ENCODE measurements at places on chromosomes 16 and 17.

DNA sequence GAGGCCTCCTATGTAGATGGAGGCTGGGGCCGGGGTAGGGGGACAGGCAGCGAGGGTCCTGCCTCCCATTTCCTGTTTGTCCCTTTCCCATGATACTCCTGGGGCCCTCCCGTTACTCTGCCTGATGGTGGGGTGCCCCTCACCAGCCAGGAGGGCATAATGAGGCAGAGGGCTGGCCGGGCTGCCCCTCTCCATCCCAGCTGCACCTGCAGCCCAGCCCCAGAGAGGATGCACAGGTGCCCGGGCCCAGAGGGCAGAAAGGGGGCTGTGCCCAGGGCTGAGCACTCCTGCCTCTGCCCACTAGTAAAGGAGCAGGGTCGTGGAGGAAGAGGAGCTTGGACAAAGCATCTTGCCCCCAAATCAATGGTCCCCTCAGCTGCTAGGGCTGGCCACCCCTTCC is 10.4 kb downstream of the ADAM11 start:
- H3K4me3 ChIP-seq = no peak overlapping the region
- H3K27me3 ChIP-seq = peaks cover 6% of the 10 kb centered on the region
- peaks cover 5% of the 10 kb centered on the region for H3K4me1 ChIP-seq
- no peak overlapping the region for H3K27ac ChIP-seq

- H3K4me3 ChIP-seq = no peak overlapping the region
- H3K27me3 ChIP-seq = no peaks in the 10 kb centered on the region
- H3K27ac ChIP-seq = no peak overlapping the region
- no peak for DNase-seq
- H3K4me1 ChIP-seq = no peaks in the 10 kb centered on the region
These were observed 946.3 kb downstream of the KCNJ2 start for GRCh38 chr17:71115669-71115972.

- H3K36me3 ChIP-seq = no peaks in the 10 kb centered on the region
- DNase-seq = no peak
- peaks cover 3% of the 10 kb centered on the region for H3K27me3 ChIP-seq
- no peaks in the 10 kb centered on the region for H3K4me1 ChIP-seq
- H3K4me3 ChIP-seq = no peak overlapping the region
These were observed 21.9 kb downstream of the CNGB1 start for GRCh38 chr16:57949013-57949412.

DNA sequence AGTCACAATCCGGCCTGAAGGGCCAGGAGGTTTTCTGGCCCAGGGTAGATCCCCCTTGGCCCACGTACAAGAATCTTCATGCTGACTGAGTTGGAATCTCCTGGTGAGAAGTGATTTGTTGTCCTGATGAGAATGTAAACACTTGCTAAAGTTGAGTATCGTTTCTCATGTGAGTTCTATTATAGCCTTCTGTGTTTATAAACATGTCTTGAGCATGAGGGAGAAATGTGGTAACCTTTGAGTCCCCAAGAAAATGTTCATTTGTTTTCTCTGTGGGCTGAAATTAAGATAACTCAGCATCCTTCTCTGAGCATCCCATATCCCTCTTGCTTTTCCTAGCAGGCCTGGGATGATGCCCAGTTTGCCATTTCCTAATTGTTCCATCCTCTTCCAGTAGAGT is 204.8 kb downstream of the FTO start:
- peaks cover 5% of the 10 kb centered on the region for H3K36me3 ChIP-seq
- H3K27ac ChIP-seq = no peak overlapping the region
- peaks cover 33% of the 10 kb centered on the region for H3K4me1 ChIP-seq
- no peak for DNase-seq
- no peak overlapping the region for H3K4me3 ChIP-seq
- H3K27me3 ChIP-seq = no peaks in the 10 kb centered on the region

DNA sequence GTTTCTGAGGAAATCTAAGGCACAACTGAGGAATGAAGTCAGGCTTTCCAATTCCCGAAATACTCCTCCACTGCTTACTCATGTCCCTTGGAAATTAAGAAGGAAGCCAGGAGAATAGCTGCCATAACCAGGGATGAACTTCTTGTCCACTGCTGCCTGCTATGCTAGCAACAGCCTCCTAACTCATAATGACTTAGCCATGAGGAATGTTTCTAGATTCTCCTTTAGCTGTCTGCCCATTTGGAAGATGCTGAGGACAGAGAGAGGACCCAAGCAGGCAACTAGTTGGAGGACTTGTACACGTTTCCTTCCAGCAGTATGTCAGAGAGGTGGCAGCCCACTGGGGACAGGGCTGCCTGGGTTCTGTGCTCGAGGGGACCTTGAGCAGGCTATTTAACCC is 939 bp upstream of the CCL2 start:
- peaks cover 49% of the 10 kb centered on the region for H3K27me3 ChIP-seq
- no peak for DNase-seq
- H3K4me1 ChIP-seq = peaks cover 4% of the 10 kb centered on the region
- H3K36me3 ChIP-seq = no peaks in the 10 kb centered on the region

DNA sequence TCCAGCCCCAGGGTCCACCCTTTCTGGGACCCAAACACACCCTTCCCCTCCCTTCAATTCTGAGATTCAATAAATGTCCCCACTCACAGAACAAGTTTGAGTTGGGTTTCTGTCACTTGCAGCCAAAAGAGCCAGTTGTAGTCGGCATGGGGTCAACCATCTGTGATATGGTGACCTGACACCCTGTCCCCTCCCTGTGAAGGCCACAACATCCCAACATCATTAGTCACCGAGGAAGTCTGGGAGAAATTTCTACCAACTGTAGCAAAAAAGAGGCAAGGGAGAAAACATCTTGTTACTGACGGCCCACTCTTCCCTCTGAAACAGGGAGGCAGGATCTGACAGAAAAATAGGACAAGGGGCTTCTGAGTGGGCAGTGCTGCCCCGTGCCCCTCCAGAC is 638 bp upstream of the LYZL6 start:
- peaks cover 2% of the 10 kb centered on the region for H3K27me3 ChIP-seq
- no peaks in the 10 kb centered on the region for H3K4me1 ChIP-seq
- H3K36me3 ChIP-seq = no peaks in the 10 kb centered on the region

GRCh38 chr16:88309908-88310265 is 72.9 kb upstream of the ZNF469 start:
- H3K4me1 ChIP-seq = no peaks in the 10 kb centered on the region
- H3K27me3 ChIP-seq = no peaks in the 10 kb centered on the region
- H3K36me3 ChIP-seq = no peaks in the 10 kb centered on the region
- no peak overlapping the region for H3K4me3 ChIP-seq

GRCh38 chr17:9079461-9080103 is 58.3 kb downstream of the NTN1 start:
- no peak overlapping the region for H3K27ac ChIP-seq
- no peak for DNase-seq
- H3K36me3 ChIP-seq = no peaks in the 10 kb centered on the region
- H3K27me3 ChIP-seq = peaks cover 3% of the 10 kb centered on the region

- no peaks in the 10 kb centered on the region for H3K36me3 ChIP-seq
- no peak overlapping the region for H3K4me3 ChIP-seq
- no peaks in the 10 kb centered on the region for H3K4me1 ChIP-seq
These were observed 75.2 kb upstream of the DHX40 start for GRCh38 chr17:59490216-59490615.

DNA sequence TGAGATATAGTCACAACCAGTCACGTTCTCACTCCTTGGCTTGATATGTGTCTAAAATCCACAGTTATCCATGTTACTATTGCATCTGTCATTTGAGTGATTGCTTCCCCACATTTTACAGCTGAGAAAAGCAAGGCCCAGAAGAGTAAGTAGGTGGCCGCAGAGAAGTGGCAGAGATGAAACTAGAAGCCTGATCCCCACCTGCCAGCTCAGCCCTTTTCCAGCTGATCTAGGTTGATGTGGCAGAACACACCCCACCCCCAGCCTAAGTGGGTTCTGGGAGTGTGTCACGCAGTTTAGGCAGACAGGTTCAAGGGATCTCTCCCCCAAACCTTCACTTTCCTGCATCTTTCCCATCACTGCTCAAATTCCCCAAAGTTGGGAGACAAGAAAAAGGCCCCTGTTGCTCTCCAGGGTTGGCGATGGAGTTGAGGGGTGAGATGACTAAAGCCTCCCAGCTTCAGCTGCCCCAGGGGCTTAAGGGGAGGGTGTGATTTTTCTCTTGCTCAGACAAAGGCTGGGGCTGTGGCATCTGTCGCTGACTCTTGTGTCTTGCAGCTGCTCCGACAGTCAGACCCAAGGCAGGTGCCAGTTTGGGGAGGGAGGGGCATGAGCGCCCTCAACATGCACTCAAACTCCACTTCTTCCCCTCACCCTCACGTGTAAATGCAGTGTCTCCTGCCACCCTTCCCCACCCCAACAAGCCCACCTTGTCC is 48.9 kb upstream of the LHX1 start:
- no peak overlapping the region for H3K4me3 ChIP-seq
- H3K36me3 ChIP-seq = no peaks in the 10 kb centered on the region
- DNase-seq = no peak
- peaks cover 23% of the 10 kb centered on the region for H3K27me3 ChIP-seq

DNA sequence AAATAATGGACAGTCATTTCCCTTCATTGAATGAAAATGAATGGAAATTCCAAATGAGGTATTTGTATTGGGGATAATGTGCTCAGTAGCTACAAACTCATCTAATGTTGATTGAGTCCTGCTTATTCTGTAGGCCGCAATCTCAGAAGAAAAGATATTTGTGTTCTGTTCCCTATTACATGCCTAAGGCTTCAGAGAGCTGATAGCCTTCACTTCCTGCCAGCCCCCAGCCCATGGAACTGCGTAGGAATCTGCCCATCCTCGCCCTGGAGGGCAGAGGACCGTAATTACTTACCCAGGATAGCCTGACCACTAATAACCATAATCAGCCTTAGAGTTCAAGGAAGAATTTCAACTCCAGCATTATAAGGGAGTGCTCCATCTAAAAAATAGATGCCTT is 17.9 kb upstream of the SNTB2 start:
- H3K36me3 ChIP-seq = peaks cover 78% of the 10 kb centered on the region
- DNase-seq = no peak
- no peak overlapping the region for H3K27ac ChIP-seq
- no peak overlapping the region for H3K4me3 ChIP-seq
- peaks cover 59% of the 10 kb centered on the region for H3K4me1 ChIP-seq

- no peak for DNase-seq
- no peak overlapping the region for H3K27ac ChIP-seq
- no peaks in the 10 kb centered on the region for H3K36me3 ChIP-seq
- peaks cover 7% of the 10 kb centered on the region for H3K27me3 ChIP-seq
These were observed 9.2 kb downstream of the SCGB1C2 start for GRCh38 chr17:146546-146945.

DNA sequence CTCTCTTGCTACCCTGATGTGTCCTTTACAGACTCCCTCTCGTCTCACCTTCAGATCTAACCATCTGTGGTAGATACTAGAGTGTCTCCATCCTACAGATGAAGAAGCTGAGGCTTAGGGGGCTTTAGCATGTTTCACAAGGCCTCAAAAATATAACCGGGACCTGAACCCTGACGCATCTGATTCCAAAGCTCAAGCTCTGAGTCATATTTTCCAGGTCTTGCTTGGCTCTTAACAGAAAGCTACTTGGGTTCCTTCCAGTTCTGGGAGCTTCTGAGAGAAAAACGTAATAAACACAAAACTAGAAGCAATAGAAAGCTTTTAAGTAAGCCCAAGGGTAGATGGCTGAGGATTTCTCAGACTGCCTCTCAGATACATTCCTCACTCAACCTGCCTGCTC is 224.3 kb upstream of the EEF2KMT start:
- H3K4me1 ChIP-seq = no peaks in the 10 kb centered on the region
- H3K4me3 ChIP-seq = no peak overlapping the region
- no peaks in the 10 kb centered on the region for H3K27me3 ChIP-seq
- DNase-seq = no peak
- H3K27ac ChIP-seq = no peak overlapping the region

GRCh38 chr16:75575958-75576357 is 9.8 kb downstream of the GABARAPL2 start:
- DNase-seq = no peak
- peaks cover 67% of the 10 kb centered on the region for H3K36me3 ChIP-seq
- peaks cover 13% of the 10 kb centered on the region for H3K4me1 ChIP-seq
- no peak overlapping the region for H3K27ac ChIP-seq
- H3K4me3 ChIP-seq = no peak overlapping the region

- no peak overlapping the region for H3K4me3 ChIP-seq
- no peak for DNase-seq
- H3K27me3 ChIP-seq = no peaks in the 10 kb centered on the region
- H3K27ac ChIP-seq = no peak overlapping the region
These were observed 225.6 kb downstream of the MSI2 start for GRCh38 chr17:57481910-57482391.

DNA sequence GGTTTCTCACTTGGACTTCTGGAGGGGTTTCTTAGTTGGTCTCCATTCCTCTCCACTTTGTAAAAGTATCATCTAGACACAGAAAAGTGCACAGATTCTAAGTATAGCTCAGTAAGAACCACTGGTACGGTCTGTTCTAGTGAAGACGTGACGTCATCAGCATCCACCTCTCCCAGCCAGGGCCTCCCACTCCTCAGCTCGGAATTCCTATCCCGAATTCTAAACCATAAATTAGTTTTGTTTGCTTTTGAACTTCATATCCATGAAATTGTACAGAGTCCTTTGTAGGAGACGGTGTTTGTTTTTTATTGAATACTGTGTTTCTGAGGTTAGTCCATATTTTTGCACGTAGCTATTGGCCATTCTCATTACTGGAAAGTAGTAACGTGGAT is 25.5 kb downstream of the FOXK2 start:
- DNase-seq = no peak
- peaks cover 13% of the 10 kb centered on the region for H3K36me3 ChIP-seq
- no peak overlapping the region for H3K4me3 ChIP-seq
- H3K27ac ChIP-seq = no peak overlapping the region
- no peaks in the 10 kb centered on the region for H3K27me3 ChIP-seq

GRCh38 chr16:2707368-2708289 is 12.4 kb downstream of the PRSS27 start:
- no peak overlapping the region for H3K27ac ChIP-seq
- peaks cover 12% of the 10 kb centered on the region for H3K36me3 ChIP-seq
- H3K27me3 ChIP-seq = no peaks in the 10 kb centered on the region
- no peak for DNase-seq
- H3K4me3 ChIP-seq = no peak overlapping the region
- H3K4me1 ChIP-seq = no peaks in the 10 kb centered on the region

- H3K4me1 ChIP-seq = peaks cover 44% of the 10 kb centered on the region
- DNase-seq = no peak
- no peak overlapping the region for H3K4me3 ChIP-seq
- H3K27me3 ChIP-seq = no peaks in the 10 kb centered on the region
These were observed 64.3 kb downstream of the CENPV start for GRCh38 chr17:16288860-16289571.

DNA sequence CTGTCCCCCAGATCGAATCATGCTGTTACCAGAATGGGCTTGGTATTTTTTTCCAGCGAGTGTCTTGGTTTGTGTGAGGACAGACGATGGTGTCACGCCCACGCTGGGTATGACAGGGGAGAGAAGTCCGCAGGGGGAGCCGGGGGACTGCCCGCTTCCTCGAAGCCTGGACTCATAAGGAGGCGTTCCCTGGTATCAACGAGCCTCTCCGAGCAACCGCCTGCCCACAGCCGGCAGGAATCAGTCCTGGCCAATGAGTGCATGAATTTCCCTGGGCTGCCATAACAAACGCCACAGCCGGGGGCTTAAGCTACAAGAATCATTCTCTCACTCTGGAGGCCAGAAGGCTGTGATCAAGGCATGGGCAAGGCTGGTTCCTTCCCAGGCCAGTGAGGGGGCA is 26.1 kb upstream of the JPH3 start:
- H3K4me3 ChIP-seq = no peak overlapping the region
- H3K36me3 ChIP-seq = no peaks in the 10 kb centered on the region
- H3K27me3 ChIP-seq = peaks cover 7% of the 10 kb centered on the region
- no peaks in the 10 kb centered on the region for H3K4me1 ChIP-seq
- H3K27ac ChIP-seq = no peak overlapping the region

All from activated T-helper 2 cell treated with anti-CD3 and anti-CD28 coated beads, Interferon-gamma antibody, Interleukin-2, Interleukin-4, amounts not matched to agents 10 μg/mL and 5 μg/mL and 100 μg/mL, durations not matched to agents 14 hours and 24 hours and 36 hours (primary cell).